ENCODE measurements at places on chromosomes 3 and 15.

GRCh38 chr15:88204584-88204983, 52.0 kb downstream of the NTRK3 start:
- no peak for DNase-seq

DNA sequence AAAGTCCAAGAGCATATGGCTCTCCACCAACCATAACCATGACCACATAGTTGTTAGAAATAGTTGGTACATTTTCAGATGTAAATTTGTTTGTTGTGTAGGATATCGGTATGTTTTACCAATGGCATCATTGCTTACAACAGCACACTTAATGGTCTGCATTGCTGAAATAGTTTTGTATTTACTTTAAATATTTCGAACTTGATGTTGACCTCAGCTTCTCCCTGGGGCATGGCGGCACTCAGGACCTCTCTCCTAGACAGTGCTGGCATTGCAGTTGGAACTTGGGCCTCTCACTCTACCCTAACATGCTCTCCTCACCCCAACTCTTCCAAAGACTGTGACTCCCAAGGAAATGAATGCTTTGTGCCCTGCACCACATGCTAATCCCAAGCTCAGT, 5.0 kb downstream of the SLC22A13 start:
- DNase-seq = no peak

DNA sequence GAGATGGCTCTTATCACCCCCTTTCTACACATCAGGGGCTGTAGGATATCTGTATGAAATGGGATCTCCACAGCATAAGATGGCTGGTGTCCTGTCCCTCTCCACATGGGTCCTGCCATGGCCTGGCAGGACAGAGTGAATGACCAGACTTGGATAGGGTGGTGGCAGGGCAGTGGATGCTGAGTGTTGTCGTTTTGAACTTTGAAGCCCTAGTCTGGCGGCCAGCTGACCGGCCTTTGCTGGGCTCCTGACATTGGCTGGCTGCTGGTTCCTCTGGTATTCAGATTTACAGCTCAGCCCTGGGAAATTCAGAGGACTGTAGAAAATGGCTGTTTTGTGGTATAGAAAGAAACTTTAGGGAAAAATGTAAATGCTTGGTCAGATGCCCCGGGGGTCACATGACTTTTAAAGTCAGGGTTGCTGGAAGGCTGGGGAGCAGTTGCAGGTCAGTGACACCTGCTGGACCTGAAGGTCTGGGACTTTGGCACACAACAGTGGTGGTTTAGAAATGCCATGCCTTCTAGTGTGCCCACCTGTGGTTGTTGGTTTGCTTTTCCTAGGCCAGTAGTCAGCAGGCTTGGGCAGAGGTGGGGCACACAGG, 13.5 kb upstream of the PGPEP1L start:
- no peak for DNase-seq

DNA sequence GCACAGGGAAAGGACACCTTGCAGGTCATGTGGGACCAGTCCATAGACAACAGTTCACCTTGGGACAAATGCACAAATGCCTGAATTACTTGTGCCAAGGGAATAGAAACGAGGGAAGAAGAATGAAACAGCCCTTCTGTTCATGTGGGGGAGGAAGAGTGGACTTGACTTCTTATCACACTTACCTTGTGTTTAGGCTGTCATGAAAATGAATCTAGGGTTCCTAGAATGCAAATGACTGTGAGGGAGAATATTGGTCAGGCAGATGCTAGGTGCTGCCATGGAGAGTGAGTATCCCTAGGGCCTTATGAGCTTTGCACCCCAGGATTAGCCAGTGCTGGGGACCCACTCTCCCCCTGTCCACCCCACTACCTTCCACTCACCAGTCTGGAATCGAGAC, 11.0 kb upstream of the PRKAR2A start:
- DNase-seq = no peak

GRCh38 chr15:50496692-50497091, 49.8 kb downstream of the USP50 start:
- no peak for DNase-seq

GRCh38 chr3:104974316-104974715, 392.4 kb upstream of the ALCAM start:
- DNase-seq = no peak

DNA sequence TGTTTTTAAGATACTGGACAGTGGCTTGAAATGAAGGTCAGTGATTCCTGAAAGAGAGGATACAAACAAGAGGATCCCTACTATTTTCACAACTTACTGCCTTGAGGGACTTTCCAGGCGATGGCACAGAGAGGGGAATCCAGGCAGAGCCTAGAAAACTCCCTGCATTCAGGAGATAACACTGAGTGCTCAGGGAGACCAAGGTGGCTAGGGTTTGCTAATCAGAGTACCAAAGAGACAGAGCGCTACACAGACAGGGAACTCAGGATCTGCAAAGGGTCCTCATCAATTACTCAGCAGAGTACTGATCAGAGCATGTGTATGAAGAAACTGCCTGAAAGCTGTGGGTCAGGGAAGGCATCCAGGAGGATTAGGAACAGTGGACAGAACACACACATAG, 11.7 kb upstream of the MRPS22 start:
- no peak for DNase-seq

DNA sequence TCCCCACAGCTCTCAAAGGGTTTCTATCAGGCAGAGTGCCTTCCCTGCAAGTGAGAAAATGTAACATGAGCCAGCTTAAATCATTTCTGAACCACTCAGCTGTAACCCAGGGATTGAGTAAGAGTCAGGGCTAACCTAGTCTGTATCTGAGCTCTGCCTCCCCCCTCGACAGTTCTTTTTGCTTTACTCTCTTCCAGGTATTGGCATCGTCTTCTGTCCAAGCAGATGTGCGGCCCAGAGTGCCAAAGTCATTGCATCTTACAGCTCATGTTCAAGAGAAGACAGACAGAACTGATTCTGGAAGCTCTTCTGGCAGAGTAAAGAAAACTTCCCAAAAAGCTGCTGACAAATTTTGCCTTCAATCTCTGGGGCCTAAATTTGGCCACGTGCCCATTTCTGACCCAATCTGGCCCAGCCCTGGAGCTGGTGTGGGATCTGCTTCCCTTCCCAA, 74.8 kb downstream of the ABHD5 start:
- no peak for DNase-seq

- no peak for DNase-seq
These were observed 135.5 kb downstream of the TGFBR2 start for GRCh38 chr3:30741889-30742288.

- DNase-seq = no peak
These were observed 100.2 kb downstream of the TMCC1 start for GRCh38 chr3:129793319-129793718.

DNA sequence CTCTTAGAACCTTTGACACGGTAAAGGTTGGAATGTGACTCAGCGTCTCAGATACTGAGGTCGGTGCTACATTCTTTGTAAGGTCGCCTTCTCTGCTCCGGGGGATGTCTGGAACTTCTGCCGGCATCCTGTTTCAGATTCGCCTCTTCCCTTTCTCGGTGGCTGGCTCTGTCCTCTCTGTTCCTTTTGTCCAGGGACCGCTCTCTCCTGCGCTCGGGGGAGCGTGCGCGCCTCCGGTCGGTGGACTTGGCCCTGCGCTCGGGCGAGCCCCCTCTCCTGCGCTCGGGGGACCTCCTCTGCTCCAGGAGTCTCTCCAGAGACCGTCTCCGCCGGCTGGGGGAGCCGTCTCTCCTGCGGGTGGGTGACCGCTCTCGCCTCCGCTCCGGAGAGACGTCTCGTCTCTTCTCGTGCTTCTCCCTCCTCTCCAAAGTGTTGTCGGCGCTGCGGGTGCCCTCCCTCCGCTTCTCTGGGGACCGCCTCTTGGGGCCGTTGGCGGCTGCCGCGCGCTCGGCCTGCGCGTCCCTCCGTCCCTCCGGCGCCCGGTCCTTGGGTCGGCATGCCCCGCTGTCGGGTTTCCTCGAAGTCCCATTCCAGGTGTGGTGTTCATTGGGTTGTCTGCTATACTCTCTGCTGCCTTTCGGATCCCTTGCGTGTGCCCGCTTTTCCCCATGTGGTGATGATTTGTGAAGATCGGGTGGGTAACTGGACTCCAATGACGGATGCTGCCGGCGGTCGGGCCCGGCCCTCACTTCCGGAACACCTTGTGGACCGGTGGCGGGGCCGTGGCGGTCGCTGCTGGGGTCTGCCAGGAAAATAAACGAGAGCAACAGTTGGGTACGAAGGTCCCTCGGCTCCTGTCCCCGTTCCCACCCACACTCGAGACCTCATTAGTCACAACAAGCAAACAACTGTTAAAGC, 668.8 kb upstream of the ADAMTS9 start:
- DNase-seq = no peak

GRCh38 chr15:25368850-25369249, 70.0 kb downstream of the UBE3A start:
- no peak for DNase-seq

DNA sequence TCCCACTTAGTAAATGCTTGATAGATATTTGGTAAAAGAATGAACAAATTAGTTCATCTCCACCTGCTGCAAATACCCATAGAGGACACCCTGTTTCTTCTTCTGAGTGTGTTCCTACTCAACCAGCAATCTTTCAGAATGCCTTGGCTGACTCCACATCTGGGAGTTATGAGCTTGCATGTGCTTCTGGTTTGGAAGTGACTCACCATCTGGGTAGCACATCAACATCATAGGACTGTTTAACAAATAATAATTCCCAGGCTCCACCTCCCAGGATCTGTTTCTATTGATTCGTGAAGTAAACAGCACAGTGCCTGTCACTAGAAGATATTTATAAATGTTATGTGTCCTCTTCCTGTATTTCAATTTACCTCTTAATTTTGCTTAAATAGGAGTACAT, 580.1 kb downstream of the ROBO2 start:
- DNase-seq = no peak

GRCh38 chr15:63597038-63597790, at the start of gene FBXL22:
FBXL22 (plus strand) TSS chr15:63597387; CDS start chr15:63597393, 6 bp downstream.
- DNase-seq = no peak

DNA sequence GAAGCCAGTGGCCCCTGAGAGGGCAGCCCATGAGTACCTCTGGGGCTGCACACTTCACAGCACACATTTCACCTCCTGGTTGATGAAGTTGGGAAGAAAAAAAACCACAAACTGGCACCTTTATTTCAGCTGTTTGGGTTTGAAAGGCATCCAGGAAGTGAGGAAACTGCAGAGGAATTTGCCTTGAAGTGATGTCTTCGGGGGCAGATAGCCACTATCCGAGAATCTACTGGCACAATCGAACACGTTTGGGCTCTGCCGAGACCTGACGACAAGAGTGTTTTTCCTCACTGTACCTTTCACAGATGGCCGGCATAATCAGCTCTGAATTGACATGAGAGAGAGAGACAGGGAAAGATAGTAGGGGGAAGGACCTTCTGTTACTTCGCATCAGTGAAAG, 59.7 kb downstream of the LRIG1 start:
- DNase-seq = no peak

DNA sequence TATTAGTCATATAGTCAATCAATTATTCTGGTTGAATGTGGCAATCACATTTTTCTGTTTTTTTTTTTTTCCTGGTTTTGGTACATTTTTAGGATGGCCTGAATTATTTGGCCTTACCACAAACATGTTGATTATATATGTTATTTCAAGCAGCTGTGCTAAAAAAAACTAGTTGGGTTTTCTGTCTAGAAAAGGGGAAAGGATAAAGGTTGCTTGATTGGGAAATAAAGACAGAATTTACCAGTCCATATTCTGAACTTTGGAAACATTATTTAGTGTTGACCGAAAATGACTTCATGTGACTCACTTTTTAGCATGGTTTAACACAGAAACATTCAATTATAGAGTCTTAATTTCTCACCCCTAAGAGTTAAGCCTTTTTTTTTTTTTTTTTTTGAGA, 8.1 kb downstream of the MORF4L1 start:
- DNase-seq = no peak

GRCh38 chr3:117548600-117548999, 839.0 kb downstream of the TUSC7 start:
- DNase-seq = no peak

DNA sequence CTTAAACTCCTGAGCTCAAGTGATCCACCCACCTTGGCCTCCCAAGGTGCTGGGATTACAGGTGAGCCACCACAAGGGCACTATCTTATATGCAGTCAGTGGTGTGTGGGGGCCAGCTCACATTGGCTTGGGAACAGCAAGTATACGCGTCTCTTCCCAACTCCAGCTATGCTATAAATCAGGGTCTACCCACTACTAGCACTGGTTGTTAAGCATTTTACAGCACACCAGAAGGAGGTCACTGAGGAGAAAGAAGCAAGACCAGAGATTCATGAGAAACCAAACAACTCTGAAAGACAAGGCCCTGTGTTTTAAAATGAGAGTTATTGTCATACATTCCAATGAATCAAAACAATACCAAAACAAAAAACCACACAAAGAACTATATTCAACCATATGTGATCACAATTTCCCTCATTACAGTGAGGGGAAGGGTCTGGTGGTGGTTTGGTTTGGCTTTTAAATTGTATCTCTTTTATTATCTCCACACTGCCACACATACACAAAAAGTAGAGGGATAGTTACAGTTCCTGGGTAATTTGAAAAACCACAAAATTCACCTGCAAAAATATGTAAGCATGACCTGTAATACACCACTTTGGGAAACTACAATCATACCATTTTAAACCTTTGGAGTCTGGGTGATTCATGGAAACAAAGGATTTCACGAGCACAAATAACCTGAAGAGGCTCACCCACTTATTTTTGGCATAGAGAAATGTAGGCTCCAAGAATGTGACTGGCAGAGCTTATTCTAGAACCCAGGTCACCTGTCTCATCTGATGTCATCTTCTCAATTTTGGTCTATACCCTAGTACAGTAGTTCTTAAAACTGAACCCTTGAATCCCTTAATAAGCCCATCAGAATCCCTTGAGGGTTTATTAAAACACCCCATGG, 5.2 kb downstream of the MAGI1 start:
- no peak for DNase-seq

- DNase-seq = no peak
These were observed 83.7 kb downstream of the ETV5 start for GRCh38 chr3:186025161-186025560.

GRCh38 chr15:28944286-28944685, 58.5 kb downstream of the APBA2 start:
- no peak for DNase-seq

- no peak for DNase-seq
These were observed 190.5 kb upstream of the NECTIN3 start for GRCh38 chr3:110881069-110881468.

- no peak for DNase-seq
These were observed 2.7 kb downstream of the MSL2 start for GRCh38 chr3:136193278-136194054.

DNA sequence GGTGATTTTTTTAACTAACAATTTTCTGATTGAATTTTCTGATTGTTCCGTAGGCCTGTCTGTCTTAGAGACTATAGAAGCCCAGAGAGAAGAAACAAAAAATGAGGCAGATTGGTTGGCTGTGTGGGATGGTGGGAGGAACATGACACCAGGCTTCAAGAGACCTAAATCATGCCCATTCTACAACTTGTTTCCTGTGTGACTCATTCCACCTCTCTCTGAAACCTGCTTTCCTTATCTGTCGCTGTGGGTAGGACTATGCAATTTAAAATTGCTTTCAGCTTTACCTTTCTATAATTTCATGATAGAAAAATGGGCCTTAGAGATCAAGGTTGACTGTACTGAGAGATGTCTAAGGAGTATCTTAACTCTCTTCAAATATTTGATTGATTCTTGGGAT, 44.5 kb downstream of the OXNAD1 start:
- no peak for DNase-seq

- no peak for DNase-seq
These were observed 134.2 kb downstream of the OTOL1 start for GRCh38 chr3:161630794-161631193.

- no peak for DNase-seq
These were observed 59.7 kb downstream of the KCNAB1 start for GRCh38 chr3:156180077-156180476.

GRCh38 chr15:51806123-51806522, 23.3 kb upstream of the TMOD3 start:
- DNase-seq = no peak

- DNase-seq = no peak
These were observed 433.1 kb downstream of the EPHB1 start for GRCh38 chr3:135228201-135228600.

Measured in stimulated activated CD8-positive, alpha-beta memory T cell treated with anti-CD3 and anti-CD28 coated beads, Interleukin-4, amount 100 ng/mL, for 1 hour (primary cell).